Endothelial cell (in vitro differentiated cells): ENCODE measurements at places on chromosomes 6 and 20.
A peak's percentile ranks its signal among the peaks of the same experiment; 100 is the strongest.

DNA sequence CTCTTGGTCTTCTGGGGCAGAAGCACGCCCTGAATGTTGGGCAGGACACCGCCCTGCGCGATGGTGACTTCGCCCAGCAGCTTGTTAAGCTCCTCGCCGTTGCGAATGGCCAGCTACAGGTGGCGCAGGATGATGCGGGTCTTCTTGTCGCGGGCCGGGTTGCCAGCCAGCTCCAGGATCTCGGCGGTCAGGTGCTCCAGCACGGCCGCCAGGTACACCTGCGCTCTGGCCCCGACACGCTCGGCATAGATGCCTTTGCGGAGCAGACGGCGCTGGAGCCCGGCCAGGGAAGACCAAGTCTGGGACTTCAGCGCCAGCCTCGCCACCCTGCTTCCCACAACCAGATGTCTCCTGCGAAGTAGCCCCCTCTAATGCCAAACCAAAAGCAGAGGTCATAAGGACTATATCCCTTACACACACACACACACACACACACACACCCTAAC lies 8.0 kb upstream of the SLC17A3 start:
- peak; percentile 61 for DNase-seq

DNA sequence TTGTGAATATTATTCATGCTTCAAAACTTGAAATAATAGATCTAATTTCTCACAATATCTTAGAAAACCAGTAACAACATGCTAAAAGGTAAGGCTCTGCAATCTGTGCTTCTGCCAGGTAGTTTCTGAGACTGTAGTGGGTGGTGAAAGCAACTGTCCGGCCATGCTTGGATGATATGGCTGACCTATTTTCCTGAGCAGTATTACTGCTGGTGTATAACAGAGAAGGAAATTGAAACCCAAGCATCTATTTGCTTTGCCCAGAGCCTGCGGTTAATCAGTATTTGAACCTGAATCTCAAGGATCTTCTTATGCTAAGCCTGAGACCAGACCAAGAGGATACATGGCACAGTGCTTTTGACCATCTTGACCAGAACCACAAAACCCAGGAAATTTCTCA lies 563.8 kb downstream of the COL12A1 start:
- no peak for DNase-seq

DNA sequence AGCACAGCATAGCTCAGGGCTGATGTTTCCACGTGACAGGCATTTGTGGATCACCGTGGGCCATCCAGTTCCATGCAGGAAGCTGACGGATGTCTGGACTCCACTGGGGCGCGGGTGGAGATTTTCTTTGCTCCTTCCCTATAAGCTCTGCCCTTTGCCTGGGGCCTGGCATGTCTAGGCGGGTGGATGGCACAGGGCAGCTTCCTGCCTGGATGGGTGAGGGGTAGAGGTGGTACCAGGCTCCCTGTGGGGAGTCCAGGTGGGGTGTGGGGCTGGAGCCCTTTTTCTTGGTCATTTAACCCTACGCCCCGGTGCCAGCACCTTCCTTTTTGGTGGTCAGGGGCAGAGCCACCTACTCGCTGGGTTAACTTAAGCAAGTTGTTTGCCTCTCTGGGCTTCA lies 10.4 kb downstream of the FAM110A start:
- DNase-seq, result no peak

- DNase-seq, result no peak
Observed at GRCh38 chr6:16731478-16732051, 29.7 kb downstream of the ATXN1 start.

DNA sequence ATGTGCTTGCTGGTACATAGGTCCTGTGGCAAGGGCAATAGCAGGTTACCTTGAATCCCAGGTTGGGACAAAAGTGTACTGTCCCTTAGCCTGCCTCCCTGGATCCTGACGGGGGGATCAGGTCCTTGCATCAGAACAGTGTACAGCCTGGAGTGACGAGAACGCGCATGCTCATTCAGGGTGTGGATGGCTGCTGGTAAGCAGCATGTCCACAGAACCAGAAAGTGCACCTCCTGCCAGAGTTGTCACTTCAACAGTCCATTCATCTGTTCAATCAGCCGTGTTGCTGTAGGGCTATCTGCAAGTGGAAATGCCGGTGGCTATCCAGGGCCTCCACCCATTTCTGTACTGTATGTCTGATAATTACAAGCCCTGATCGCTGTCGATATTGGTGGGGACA lies 236.3 kb upstream of the SOX4 start:
- DNase-seq, result no peak

DNA sequence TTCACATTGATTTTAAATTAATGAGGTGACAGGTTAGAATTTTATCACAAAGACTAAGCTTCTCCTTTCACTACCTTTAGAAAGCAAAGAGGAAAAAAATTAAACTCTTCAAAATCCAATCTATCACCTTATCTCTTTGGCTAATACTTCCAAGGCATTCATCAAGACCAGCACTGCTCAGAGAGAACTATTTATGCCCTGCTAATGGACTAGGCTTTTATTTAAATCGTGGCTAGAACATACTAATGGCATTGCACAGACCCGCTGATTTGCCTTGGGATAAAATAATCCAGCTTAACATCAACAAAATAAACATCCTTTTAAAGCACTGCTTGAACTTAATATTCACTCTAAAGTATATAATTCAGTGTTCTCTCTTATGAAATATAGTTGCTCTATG lies 880.4 kb downstream of the HACE1 start:
- no peak for DNase-seq

DNA sequence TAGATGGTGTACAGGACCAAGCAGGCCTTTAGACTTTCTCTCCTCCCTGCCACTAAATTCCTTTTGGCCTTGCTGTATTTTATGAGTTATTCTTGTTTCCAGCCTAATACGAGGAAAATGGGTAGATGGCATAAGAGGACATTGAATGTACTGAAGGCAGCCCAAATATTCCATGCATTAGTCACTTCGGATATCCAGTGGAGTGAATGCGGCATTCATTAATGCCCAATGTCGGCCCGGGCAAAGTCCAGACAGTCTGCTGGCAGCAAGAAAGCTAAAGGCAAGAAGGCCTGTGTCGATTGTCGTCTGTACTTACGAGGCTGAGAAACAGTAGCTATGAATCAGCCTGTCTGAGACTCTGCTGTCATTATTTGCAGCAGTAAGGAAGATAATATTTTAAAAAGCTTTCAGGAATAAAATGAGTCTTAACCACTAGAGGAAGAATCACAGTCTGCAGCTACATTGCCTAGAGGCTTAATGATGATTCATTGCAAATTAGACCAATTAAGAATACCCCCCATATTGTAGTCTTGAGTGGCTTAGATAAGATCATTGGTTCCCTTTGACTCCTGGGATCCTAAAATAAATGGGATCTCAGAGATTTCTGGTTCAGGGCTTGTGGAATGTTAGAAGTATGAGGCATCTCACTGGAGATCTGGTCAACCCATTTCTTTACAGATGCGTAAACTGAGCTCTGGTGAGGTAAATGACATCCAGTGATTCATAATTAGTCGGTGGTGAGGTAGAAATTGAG lies 534.1 kb upstream of the JAG1 start:
- no peak for DNase-seq

GRCh38 chr6:119273272-119274196 lies 76.0 kb downstream of the MAN1A1 start:
- DNase-seq, result no peak

DNA sequence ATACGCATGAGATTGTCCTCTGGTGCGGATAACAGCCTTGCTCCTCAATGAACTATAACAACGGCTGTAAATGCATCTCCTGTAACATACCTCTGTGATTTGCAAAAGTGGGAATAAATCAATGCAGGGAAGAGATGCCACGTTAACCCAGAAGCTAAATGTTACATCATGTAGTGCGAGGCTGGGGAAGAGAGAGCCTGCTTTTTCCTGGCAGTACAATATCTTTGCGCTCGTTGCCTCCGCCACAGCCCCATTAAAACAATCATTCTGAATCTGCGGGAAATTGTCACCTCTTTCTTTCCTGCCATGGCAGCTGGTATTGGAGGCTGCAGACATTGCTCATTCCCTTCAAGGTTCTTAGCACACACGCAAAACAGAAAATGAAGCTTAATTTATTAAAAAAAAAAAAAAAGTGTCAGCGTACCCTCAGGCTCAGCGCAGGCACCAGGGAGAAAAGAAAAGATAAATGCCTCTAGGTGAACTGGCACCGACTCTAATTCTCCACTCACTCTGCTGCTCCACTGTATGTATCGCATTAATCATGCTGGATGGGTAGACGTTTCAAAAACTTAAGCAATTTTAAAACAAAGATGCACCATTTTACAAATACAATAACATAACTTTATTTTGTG lies 70.2 kb upstream of the TFB1M start:
- no peak for DNase-seq

DNA sequence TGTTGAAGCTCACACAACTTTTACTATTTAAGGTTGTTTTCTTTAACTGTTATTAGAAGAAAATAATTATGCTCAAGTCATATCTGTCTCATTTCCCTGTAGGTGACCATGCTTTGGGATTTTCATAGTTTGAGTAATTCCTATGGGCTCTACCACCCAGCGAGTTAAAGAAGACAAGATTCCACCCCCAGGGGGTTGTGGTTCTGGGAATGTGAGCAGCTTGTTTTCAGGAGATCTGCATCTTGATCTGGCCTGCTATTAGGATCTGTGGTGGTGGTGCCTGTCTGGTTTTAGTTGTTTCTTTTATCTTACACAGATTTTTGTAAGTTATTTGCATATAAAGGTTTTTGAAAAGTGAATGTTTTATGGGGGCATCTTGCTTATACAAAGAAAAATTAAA lies 20.2 kb upstream of the REV3L start:
- DNase-seq, result no peak

GRCh38 chr6:90765491-90765890 lies 178.6 kb upstream of the MAP3K7 start:
- DNase-seq, result no peak

- DNase-seq, result no peak
Observed at GRCh38 chr6:23498013-23498412, 628.0 kb upstream of the NRSN1 start.

GRCh38 chr6:157557559-157557958 lies 176.6 kb downstream of the ZDHHC14 start:
- no peak for DNase-seq

GRCh38 chr6:43269273-43270007 lies 26.2 kb downstream of the TTBK1 start:
- DNase-seq, result no peak

DNA sequence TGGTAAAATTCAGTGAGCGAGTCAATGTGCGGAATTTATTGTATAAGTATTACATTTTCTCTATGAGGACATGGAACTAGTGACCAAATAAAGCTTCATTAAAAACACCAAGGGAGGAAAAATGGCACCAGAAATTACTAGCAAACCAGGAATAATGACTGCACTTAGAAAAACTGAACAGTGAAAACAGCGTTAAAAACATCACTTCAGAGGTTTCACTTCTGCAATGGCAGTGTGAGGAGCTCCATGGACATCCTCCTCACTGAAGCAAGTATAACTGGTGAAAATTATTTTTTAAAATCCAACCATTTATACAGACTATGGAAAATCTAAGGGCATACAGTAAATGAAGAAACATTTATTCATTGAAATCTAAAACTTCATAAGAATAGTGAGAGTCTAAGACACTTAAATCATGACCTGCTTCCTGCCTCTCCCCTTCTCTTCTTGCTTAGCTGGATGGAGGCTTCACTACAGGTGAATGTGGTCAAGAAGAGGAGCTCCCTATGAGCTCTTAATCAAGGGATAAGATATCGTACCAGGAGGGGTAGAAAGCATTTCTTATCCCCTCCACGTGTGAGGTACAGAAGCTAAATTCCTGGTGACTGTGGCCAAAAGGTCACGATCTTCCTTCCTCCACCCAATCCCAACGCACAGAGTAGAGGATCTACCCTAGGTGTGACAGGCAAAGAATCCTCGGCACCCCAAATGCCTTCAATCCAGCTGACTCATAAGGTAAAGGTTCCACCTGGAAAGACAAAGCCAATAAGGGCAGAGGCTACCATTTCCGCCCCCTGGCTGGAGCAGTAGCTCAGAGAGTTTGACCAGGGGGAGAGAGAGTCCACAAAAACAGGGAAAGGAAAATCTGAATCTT lies 12.3 kb upstream of the ASF1A start:
- no peak for DNase-seq

DNA sequence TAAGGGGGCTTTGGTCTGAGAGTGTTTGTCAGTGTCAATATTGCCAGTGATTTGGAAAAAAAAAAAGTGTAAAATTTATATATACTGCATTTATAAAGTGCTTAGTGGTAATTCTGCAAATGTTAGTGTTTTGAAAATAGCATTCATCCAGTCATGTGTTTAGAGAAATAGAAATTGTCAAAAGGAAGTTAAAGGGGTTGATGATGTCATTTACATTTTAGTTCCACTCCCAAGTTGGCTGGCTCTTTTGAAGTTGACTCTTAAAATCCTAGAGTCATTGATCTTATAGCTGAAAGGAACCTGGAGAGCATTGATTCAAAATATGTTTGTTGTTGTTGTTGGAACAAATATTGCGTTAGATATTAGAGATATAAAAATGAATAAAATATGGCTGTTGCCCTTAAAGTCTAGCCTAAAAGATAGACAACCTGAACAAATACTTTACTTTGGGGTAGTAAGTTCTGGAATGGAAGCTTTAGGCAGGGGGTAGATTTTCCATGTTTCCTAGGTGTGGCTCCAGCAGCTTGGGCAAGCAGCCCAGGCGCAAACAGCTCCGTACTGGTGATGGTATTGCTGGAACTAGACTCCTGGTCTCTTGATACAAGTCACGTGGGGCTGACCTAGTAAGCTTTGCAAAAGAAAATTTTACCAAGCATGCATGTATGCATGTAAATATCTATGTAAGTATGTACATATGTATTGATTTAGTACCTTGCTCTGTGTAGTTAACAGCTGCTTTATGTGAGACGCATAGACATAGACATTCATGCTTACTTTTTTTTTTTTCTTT lies 46.3 kb downstream of the HIVEP1 start:
- DNase-seq, result no peak

DNA sequence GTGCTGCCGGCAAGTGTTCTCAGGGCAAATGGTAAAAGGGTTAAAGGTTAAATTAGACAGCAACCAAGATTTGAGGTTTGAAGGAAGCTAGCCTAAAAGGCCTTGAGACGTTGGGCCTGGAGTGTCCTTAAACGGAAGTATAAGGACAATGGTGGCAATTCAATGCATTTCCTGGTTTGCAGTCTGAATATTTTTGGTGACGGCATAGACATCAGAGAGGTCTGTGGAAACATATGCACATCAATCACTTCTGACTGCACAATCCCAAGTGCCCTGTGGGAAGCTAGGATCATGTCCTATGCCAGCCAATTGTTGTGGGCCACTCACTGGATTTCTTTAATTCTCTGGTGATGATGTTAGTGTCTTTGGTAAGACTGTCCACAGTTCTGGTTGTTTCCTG lies 25.7 kb upstream of the TUBB2A start:
- no peak for DNase-seq
